ENCODE measurements at places on chromosomes 7 and 10.

GRCh38 chr7:44985033-44985695 lies 6.3 kb upstream of the MYO1G start:
- peak; percentile 28 for DNase-seq

GRCh38 chr7:11667810-11668185 lies 164.2 kb downstream of the THSD7A start:
- DNase-seq: no peak

DNA sequence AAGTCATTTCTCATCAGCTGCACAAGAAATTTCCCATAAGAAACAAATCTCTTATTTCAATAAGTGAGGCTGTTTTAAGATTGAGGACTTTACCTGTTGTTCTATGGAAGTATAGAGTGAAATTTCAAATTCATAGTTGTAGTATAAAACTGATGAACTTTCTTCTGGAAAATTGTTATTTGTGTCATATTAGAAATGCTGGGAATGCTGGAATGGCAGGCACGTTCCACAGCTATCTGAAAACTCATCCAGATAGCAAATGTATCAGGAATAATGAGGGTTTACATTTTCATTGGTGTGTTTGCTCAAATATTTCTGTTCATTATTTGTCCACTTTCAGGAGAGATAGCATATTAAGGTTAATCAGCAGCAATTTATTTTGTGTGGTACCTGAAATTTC lies 40.8 kb downstream of the CPED1 start:
- DNase-seq: no peak

DNA sequence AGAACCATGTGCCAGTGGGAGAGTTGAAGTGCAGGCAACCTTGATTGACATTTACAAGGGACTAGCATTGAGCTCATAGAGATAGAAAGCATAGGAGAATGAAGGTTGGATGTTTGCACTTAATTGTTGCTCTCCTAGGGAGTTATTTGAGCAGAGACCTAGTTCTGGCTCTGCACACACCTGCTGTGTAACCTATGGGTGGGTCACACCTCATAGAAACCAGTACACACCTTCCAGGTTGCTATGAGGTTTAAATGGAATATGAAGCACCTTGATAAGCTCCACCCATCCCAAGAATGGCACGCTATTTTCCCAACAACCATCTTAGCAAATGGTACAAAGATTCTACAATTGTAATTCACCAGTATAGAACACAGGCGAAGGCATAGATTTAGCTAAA lies 86.2 kb upstream of the AOAH start:
- DNase-seq: no peak

- DNase-seq: peak; percentile 26
Observed at GRCh38 chr10:30782537-30783461, 153.2 kb upstream of the LYZL2 start.

GRCh38 chr7:16402091-16402490 lies 19.2 kb downstream of the CRPPA start:
- DNase-seq: no peak

GRCh38 chr7:3193379-3194120 lies 107.5 kb upstream of the SDK1 start:
- DNase-seq: no peak

GRCh38 chr7:103990991-103991390 lies 1.5 kb upstream of the RELN start:
- DNase-seq: peak; percentile 40

DNA sequence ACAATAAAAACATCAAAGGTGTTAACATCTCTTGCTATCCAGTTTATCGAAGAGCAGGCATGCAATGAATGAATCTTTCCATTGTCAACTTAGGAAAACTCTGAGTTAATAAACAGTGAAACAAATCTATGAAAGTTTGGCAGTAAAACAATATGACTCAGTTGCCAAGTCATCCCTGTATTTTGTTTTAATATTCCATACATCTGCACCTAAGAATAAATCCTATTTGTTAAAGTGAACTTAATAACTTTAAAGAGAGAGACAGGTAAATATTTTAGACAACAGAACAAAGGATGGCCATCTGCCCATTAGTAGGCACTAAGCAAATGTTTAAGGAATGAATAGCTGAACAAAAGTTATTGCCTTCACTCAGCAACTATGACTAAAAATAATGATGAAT lies 700.5 kb upstream of the CELF2 start:
- no peak for DNase-seq

Measured in retina (tissue), 1 donor.